ENCODE measurements at places on chromosomes 3 and 15. TPM values are rescaled to one million over a fixed set of nuclear protein-coding genes. Genes with fewer than 3 reads are reported as not detected.

Gene GP9
- not detected for total RNA-seq

Gene RARRES1
- not detected for total RNA-seq

Gene RASL12
- 0.04 TPM for total RNA-seq

Gene SUCLG2
- total RNA-seq, result 33.8 TPM

Gene DNAH12
- not detected for total RNA-seq

Gene ROBO1
- total RNA-seq, result 24.7 TPM

Gene UTS2B
- 0.95 TPM for total RNA-seq

Gene TMC3
- not detected for total RNA-seq

Gene DTWD1
- 35.3 TPM for total RNA-seq

Gene GPR62
- not detected for total RNA-seq

Gene IL17RE
- total RNA-seq, result not detected

Gene ADAMTS17
- total RNA-seq, result not detected

- DNase-seq, result no peak
Measured at GRCh38 chr3:31048143-31048542, 153.7 kb upstream of the GADL1 start.

GRCh38 chr3:58991026-58991425, 58.8 kb downstream of the CFAP20DC start:
- DNase-seq, result no peak

- DNase-seq, result no peak
Measured at GRCh38 chr15:77739591-77740378, 107.1 kb upstream of the LINGO1 start.

DNA sequence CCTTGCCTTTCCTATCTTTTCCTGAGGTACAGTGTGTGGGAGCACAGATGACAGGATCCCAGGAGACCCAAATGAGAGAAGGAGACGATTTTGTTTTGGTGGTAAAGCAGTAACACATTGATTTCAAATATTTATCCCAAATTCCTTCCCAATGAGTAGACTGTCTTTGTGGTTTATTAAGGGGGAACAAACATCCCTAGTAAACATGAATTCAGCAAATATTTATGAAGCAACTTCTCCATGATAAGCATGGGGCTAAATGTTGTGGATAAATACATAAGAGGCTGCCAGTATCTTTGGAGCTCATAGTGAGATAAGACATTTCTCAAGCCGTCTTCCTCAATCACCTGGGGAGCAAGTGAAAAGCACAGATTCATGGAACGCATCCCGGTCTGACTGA, 460.8 kb upstream of the CFAP20DC start:
- no peak for DNase-seq

DNA sequence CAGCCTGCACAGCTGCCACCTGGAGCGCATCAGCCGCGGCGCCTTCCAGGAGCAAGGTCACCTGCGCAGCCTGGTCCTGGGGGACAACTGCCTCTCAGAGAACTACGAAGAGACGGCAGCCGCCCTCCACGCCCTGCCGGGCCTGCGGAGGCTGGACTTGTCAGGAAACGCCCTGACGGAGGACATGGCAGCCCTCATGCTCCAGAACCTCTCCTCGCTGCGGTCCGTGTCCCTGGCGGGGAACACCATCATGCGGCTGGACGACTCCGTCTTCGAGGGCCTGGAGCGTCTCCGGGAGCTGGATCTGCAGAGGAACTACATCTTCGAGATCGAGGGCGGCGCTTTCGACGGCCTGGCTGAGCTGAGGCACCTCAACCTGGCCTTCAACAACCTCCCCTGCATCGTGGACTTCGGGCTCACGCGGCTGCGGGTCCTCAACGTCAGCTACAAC, 20.4 kb downstream of the NRROS start:
- no peak for DNase-seq

- peak; percentile 84 for DNase-seq
Measured at GRCh38 chr3:143849854-143850549, 1.7 kb upstream of the SLC9A9 start.

GRCh38 chr3:171277456-171278298, 182.5 kb downstream of the TNIK start:
- DNase-seq, result no peak

GRCh38 chr3:194301730-194302129, 49.4 kb downstream of the CPN2 start:
- DNase-seq, result no peak

- no peak for DNase-seq
Measured at GRCh38 chr3:159448902-159449301, 539.7 kb upstream of the IL12A start.

DNA sequence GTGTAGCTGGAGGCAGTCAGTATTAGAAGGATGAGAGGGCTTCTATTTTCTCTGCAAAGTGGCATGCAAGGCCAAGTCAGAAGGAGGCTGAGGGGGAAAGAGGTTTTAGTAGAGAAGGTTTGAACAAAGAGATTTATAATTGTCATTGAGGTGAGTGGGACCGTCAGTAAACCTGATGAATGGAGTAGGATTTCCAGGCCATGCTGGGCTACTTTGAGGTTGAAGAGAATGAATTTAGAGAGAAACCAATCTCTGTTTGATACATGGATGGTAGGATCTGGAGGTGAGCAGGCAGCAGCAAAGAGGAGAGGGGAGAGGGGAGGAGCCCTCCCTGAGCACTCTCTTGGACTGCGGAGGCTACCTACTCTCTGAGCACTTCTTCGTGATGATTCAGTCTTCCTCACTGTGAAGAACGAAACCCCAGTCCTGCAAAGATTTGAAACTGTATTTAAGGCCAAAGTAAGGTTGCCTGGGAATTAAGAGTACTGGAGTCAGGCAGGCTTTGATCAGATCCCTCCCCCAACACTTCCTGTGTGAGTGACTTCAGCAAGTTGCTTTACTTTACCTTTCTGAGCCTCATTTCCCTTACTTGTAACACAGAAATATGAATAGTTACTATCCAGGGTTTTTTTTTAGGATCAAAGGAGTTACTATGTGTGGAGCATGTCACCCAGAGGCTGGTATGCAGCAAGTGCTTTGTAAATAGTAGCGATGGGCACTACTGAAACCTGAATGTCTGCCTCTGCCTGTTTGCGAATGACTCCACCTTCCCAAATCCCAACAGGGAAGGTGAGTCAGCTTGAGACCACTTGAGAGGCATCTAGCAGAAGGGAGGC, 75.8 kb downstream of the RPL39L start:
- DNase-seq, result no peak

- no peak for DNase-seq
Measured at GRCh38 chr3:10194328-10195071, 29.8 kb downstream of the IRAK2 start.

- peak; percentile 11 for DNase-seq
Measured at GRCh38 chr3:175659670-175660350, 800.7 kb downstream of the NAALADL2 start.

DNA sequence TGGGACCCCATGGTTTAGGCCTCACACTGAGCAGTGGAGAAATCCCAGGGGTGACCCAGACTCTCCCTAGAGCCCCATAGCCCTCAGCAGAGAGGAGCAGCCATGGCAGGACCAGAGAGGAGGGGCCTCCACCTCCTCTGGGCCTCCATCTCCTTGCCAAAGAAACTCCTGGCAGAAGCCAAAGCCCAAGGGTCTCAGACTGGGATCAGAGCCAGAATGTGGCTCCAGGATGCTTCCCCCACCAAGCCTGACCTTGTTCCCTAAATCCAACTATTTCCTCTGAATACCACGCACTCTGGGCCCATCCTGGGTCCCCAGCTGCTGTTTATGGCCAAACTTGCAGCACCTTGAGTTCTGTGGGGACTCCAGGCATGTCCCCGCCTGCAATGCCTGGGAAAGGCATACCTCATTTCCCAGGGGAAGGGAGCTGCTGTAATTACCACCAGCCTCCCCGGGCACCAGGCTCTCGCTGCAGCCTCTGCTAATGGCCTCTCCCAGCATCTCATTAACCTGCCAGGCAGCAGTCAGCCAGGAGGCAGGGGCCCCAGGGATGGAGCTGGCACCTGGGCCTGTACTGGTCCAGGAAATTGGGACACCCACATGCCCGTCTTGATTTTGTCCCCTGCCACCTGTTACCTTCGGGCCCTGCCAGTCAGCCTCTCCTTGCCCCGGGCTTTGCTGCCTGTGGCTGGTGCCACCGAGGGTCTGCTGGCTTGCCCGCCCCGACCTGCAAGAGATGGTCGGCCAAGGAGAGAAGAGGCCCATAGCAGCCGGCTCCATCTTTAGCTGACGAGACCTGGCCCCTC, 4.6 kb downstream of the CCDC9B start:
- DNase-seq, result no peak

DNA sequence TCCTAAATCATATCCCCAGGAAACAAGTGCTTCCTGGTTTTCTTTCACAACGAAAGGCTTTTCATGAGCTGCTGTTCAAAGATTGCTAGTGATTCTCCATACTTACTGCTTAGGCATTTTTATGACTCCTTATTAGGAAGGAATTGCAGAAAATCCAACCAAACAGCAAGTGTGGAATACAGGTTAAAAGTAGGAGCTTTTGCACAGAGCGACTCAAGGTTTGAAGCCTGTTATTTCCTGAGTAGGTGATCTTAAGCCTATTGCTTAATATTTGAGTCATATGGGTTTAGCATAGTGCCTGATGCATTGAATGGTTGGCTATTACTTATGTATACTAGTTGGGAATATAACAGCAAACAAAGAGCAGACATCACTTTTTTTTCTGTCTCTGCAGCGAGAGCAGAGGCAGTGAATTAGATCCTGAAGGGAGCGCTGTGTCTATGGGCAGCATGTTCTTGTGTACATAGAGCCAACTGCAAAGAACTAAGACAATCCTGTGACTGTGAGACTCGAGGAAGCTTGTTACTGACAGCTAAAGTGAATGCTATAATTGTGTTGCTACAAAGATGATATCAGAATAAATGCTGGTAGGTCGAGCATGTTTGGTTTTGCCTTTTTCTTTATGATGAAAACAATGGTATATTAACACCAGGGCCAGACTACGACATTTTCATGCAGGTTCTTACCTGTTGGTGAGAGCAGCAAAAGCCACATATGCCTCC, 6.3 kb downstream of the TM4SF1 start:
- DNase-seq, result no peak

DNA sequence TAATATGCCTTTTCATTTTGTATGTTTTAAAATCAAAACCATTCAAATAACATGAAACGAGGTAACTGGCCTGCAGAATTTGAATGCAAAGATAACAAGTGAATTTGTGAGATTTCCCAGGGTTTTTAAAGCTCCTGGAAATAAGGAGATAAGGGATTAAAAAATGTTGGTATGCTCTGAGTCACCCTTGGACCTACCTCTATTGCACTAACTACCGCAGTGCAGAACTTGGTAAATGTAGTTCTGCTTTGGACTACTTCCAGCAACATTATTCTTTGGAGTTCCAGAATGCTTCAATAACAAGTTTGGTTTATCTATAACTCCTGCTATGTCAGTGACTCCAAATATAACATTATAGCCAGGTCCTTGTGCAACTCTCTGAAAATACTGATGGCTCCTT, 201.7 kb downstream of the GAP43 start:
- DNase-seq, result no peak

DNA sequence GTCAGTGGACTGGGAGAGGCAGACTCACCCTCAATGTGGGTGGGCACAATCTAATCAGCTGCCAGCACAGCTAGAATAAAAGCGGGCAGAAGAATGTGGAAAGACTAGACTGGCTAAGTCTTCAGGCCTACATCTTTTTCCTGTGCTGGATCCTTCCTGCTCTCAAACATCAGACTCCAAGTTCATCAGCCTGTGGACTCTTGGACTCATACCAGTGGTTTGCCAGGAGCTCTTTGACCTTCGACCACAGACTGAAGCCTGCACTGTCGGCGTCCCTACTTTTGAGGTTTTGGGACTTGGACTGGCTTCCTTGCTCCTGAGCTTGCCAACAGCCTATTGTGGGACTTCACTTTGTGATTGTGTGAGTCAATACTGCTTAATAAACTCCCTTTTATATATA, 68.0 kb downstream of the CNTN3 start:
- DNase-seq, result no peak

- DNase-seq, result peak; percentile 55
Measured at GRCh38 chr3:1987980-1988379, 110.7 kb upstream of the CNTN4 start.

- DNase-seq, result no peak
Measured at GRCh38 chr3:192215-192929, 4.2 kb upstream of the CHL1 start.

DNA sequence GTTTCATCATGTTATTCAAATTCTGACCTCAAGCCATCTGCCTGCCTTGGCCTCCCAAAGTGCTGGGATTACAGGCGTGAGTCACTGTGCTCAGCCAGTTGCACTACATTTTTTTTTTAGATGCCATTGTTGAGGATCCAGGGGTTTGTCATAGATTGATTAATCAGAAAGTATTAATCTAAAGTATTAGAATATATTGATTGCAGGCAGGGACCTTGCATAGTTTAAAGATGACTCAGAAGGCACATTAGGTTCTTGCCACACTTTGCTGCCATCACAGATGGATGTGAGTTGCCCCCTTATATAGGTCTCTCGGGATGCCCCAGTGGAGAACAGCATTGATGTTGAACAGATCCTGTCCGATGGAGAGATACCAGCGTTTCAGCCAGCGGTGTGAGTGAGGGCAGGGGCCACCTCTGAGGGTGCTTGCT, 41.1 kb downstream of the IGF1R start:
- DNase-seq, result no peak

- peak; percentile 36 for DNase-seq
Measured at GRCh38 chr15:91855684-91856489, 2.4 kb downstream of the SLCO3A1 start.

GRCh38 chr15:70518201-70519003, 245.0 kb downstream of the UACA start:
- DNase-seq, result no peak

GRCh38 chr3:194750491-194750828, 64.8 kb downstream of the FAM43A start:
- DNase-seq, result no peak
